Stimulated activated memory B cell treated with anti-CD40 and anti-IgM and Interleukin-4, amounts not matched to agents 10 μg/mL and 1 μg/mL and 100 μg/mL, for 72 hours (primary cell): ENCODE measurements at places on chromosomes 16 and 17.

- ATAC-seq, result no peak
These were observed 77.6 kb downstream of the CHD9 start for GRCh38 chr16:53132406-53132805.

- no peak for ATAC-seq
These were observed 5.3 kb upstream of the KAT7 start for GRCh38 chr17:49783071-49783715.

DNA sequence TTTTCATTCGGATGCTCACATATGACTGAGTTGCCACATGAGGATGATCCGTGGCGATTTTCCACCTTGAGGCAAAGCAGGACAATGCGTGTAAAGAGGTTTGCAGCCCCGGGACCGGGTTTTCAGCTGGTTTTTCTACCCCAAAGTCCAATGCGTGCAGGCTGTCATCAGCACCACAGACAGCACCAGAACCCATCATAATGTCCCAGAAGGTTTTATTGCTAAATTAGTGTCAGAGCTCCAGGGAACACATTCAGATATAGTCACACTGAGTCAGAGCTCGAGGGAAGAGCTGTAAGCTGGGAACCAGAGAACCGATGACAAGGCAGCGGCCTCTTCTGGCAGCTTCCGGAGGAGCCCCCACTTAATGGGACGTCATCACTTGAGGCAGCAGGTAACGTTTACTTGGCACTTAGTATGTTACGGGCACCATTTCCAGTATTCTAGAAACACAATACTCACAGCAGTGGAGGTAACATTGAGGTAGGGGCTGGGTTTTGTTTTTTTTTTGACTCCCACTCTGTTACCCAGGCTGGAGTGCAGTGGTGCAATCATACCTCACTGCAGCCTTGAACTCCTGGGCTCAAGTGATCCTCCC is 8.9 kb upstream of the NAGPA start:
- no peak for ATAC-seq

- ATAC-seq, result no peak
These were observed 90.5 kb upstream of the SOX9 start for GRCh38 chr17:72030067-72030899.

GRCh38 chr17:49553676-49554335 is 21.9 kb upstream of the NXPH3 start:
- ATAC-seq, result no peak

GRCh38 chr17:71801301-71801700 is 319.5 kb upstream of the SOX9 start:
- ATAC-seq, result no peak

DNA sequence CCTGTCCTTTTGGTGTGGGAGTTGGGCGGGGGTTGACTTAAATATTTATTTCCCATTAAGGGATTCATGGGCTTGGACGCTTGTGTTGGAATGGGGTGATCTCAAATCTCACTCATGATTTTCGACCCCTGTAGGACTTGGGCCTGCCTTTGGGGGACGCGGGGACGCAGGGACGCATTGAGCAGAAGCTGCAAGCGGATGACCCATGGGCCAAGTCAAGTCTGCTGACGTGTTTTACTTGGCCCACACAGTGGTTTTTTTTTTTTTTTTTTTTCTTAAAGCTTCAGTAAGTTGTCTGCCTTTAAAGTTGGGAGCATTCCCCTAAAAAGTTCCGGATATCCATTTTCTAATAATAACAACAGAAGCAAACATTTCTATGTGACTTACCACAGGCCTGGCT is 28.9 kb downstream of the CMIP start:
- ATAC-seq, result no peak

DNA sequence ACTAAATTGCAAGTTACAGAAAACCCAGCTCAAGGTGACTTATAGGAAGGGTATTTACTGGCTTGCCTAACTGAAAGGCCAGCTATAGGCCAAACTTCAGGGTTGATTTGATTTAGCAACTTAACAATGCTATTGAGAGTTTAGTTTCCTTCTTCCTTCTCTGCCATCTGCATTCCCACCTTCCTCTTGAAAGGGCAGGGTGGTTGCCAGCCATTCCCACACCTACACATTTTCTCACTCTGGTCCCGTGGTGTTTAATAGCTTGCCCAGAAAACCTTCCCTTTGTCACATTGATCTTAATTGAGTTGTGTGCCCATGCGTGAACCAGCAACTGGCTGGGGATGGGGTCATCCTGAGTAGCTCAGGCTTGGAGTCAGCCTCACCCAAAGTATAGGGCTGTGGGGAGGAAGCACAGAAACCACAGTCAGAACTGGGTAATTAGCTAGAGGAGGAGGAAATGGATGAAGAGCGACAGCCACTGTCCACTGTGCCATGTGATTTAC is 194.7 kb downstream of the SPECC1 start:
- ATAC-seq, result peak; percentile 64

- no peak for ATAC-seq
These were observed 12.1 kb upstream of the ACSF3 start for GRCh38 chr16:89081556-89081955.

DNA sequence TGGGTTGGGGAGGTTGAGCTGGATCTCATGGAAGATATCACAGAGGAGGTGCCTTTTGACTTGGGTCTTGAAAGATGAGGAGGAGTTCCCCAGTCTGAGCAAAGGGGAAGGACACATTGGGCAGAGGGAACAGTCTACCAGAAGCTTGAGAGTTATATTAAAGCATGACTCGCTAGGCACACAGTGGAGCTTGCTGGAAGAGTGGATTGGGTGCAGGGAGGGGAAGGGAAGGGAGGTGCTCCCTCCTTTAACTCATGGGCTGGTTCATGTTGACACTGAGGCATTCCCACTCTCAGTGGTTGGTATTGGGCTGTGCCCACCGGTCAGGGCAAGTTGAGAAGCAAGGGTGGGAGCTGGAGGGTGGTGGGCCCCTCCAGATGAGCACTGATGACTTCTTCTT is 5.9 kb downstream of the TMEM98 start:
- ATAC-seq, result no peak

DNA sequence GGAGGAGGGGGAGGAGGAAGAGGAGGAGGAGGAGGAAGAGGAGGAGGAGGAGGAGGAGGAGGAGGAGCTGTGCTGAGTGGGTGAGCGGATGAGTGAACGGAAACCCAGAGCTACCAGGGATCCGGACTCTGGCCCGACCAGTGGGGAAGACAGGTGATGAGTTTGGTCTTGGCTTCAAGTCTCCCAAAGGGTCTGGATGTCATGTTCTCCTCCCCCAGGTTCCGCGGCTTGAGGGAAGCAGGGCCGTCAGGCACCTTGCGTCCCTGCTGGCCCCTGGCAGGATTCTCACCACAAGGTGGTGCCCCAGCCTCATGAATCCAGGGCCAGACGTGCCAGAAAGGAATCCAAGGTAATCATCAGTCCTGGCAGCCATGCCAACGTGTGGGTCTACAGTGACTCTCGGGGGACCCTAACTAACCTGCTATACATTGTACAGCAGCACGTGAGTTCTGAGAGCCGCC is 13.5 kb upstream of the ABAT start:
- peak; percentile 79 for ATAC-seq

DNA sequence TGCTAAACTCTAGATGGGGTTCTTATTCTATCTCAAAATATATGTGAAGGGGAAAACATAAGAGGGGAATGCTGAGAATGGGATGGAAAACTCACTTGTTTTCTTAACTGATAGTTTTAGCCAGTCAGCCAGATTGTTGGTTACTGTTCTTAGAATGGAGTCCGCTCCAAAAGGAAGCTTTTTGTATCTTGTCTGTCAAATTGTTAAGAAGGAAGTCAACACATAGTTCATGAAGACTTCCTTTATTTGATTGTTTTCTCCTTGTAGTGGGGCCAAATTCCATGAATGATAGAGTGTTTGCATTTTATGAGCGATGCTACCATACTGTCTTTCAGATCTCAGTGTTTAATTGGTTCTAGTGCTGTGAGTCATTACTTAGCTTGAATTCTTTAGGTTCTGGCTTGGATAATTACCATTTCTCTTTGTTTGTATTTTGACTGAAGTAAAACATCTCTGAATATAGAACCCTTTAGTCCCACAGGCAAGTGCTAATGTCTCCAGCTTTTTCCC is 98.3 kb upstream of the GOT2 start:
- no peak for ATAC-seq

- no peak for ATAC-seq
These were observed 1.2 kb downstream of the ASGR1 start for GRCh38 chr17:7177954-7178477.

GRCh38 chr16:85536073-85536410 is 77.1 kb upstream of the GSE1 start:
- ATAC-seq, result no peak

GRCh38 chr17:48184721-48185120 is 77.2 kb downstream of the SNX11 start:
- no peak for ATAC-seq

GRCh38 chr17:65254166-65254565 is 117.0 kb downstream of the RGS9 start:
- no peak for ATAC-seq

DNA sequence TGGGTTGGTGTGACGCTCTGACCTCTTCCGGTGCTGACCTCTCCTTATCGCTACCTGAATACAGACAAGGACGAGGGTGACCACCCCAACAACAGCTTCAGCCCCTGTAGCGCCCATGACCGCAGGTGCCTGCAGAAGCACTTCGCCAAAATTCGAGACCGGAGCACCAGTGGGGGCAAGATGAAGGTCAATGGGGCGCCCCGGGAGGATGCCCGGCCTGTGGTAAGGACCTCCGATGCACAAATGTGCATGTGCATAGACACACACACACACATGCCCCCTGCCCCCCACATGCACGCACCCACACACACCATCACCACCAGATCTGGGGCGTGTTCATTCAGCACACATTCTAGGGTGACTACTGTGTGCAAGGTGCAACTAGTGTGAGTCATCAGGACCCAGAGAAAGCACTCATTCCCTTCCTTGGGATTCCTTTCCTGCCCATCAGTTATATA is 9.7 kb downstream of the IGFBP4 start:
- ATAC-seq, result no peak
